ENCODE measurements at places on chromosomes 11 and 22.

GRCh38 chr11:113201054-113201818 is 113.1 kb upstream of the TTC12 start:
- peak; percentile 16 for DNase-seq

- no peak for DNase-seq
These were observed 753.7 kb downstream of the NTM start for GRCh38 chr11:132123854-132124835.

DNA sequence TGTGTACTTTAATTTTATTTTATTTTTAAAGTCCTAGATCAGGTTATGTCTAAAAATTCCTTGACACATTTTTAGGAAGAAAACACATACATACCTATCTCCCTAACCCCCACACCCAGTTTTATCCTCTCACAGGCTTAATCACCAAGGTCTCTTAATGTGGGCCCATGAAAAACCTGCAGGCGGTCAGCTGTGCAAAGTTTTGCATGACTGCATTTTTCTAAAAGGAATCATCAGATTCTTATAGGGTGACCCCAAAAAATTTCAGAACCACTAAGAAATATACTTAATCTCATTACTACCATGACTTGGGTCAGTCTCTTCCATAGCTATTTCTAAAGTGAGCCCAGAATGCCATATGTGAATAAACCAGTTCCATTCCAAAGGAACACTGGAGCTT is 19.8 kb downstream of the SAA1 start:
- no peak for DNase-seq

DNA sequence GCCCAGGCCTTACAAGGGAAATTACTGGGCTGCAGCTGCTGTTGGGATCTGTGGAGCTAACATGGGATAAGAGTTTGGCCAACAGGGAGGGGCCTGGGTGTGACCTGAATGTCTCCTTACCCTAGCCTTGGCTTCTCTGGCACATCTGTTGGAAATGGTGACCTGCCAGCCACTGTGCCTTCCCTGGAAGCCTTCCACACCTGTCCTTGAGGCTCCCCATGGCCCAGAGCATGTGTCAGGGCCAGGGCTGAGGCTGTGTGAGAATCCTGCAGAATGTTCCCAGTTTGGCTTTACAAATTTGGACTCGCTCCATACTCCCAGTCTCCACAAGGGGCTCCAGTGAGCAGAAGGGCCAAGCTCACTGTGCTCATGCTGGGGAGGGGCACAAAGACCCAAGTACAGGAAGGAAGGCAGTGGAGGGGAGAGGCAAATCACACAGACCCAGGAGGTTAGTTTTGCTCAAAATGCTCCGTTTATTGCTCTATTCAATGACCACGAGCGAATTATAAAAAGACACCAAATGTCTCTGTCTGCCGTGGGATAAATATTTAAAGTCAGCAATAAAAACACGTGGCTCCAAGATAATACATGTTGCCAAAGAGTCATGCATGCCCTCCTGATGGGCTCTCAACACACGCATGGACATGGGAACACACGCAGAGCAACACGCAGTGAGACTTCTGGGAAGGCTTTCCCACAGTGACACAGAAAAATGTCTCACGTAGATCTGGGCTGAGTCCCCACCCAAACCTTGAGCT is 1.7 kb upstream of the IGSF22 start:
- DNase-seq = peak; percentile 32

- DNase-seq = no peak
These were observed 2.3 kb downstream of the NARS2 start for GRCh38 chr11:78572394-78572793.

DNA sequence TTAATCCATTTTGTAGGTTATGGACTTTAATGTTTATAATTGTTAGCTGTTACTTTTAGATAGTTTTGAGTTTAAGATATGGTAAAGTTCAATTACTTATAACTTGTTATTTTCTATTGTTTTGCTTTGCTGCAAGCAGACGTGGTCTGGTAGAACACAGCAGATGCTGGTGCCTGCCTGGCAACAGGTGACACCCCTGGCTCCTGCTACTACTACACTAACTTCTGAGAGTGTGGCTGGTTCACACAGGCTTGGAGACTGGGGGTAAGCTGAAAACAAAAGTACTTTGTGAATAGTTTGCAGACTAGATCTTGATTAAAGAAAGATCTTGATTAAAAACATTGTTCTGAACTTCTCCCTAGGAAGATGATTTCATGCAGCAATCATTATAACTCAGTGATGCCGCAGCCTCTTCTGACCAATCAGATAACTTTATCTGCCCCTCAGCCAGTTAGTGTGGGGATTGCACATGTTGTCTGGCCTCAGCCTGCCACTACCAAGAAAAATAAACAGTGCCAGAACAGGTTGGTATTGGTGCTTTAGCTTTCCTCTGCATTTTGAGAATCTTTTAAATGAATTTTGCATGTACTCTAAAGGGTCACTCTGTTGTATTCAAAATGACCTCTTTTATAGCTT is 90.4 kb downstream of the HIPK3 start:
- DNase-seq = no peak

DNA sequence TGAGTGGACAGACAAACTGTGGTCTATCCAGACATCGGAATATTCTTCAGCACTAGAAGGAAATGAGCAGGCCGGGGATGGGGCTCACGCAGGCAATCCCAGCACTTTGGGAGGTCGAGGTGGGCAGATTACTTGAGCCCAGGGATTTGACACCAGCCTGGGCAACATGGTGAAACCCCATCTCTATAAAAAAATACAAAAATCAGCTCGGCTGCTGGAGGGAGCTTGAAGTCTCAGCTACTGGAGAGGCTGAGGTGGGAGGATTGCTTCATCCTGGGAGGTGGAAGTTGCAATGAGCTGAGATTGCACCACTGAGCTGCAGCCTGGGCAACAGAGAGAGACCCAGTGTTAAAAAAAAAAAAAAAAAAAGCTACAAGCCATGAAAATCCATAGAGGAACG is 8.0 kb upstream of the CTSD start:
- DNase-seq = no peak

DNA sequence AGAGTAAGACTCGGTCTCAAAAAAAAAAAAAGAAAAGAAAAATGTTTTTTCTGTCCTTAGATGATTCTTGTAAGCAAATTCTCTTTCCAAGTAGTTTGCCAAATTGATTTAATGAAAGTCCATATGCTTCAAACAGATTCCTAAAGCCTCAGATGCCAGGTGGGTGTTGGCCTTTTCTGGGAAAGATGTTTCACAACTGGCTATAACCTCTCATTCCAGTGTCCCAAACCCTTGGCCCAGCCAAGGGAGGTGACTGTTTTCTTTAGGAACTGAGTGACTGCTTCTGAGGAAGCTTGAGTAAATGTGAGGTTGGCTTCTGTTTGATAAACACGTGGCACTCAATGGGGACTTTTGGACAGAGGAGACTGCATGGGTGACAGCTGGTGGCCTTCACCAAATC is 27.5 kb downstream of the MMP27 start:
- no peak for DNase-seq

All from COR-L47 (cell line).